Caco-2 (cell line): ENCODE measurements at places on chromosomes 12 and 14. TPM values are rescaled to one million over a fixed set of nuclear protein-coding genes. Genes with fewer than 3 reads are reported as not detected.

DNA sequence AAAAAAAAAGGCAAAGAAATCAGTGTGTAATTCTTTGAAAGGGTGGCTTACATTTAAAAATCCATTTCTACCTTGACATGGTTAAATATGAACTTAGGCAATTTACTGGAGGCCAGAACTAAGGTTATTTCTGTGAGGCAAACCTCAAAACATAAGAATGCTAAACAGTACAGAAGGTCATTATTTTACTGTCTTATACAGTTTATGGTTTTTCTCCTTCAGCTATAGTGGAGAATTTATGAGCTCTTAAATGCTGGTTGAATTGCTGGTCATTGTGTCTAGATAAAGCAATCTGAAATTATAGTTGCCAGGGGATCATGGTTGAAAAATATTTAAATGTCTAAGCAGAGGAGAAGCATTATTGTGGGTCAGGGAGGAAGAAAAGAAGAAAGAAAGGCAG is 70.5 kb downstream of the TRIM9 start:
- no peak overlapping the region for H3K4me3 ChIP-seq
- no peak for DNase-seq
- no peaks in the 10 kb centered on the region for H3K36me3 ChIP-seq
- H3K27ac ChIP-seq: no peak overlapping the region
- H3K4me1 ChIP-seq: no peaks in the 10 kb centered on the region

DNA sequence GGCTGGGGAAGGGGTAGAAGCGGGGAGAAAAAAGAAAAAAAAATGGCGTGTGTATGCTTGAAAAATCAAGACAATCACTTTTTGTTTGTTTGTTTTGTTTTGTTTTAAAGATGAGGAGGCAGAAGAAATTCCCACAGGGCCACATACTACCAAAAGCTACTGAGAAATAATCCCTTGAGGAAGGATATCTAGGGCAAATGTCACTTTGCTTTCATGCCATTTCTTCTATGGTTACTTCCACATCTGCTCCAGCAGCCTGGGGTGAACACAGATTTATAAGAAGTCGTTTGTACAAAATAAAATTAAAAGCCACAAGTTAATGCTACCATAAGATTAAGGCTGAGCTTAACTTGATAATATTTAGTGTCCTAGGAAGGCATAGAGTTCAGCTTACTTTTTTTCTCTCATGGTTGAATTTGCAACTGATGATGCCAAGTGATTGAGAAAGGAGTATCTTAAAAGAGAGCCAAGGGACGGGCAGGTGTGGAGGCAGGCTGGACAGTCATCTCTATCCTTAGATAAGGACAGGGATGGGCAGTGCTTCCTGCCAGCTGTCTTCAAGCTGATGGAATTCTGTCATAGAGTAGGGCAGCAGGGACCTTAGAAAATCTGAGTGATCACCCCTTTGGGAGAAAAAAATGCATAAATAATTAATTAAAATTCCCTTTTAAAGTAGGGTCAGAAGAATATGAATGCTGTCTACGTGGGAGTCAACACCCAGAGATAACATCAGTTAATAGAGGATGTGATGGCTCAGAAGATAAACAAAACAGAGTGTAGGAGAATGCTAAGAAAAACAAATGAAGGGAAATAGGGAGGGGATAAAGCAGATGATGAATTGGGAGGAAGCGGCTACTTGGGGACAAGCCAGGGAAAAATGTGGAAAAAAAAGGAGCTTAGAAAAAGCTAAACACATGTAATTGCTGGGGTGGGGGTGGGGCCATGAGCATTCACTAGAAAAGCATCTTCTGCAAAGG is 57.1 kb downstream of the DYRK2 start:
- H3K4me1 ChIP-seq: peaks cover 17% of the 10 kb centered on the region
- no peak for DNase-seq
- H3K36me3 ChIP-seq: no peaks in the 10 kb centered on the region
- H3K27me3 ChIP-seq: no peaks in the 10 kb centered on the region
- no peak overlapping the region for H3K4me3 ChIP-seq

- peak overlapping the region; percentile 68 for H3K27ac ChIP-seq
- DNase-seq: no peak
- peak overlapping the region; percentile 12; the same call in 1 of the 2 replicates for H3K4me3 ChIP-seq
- H3K27me3 ChIP-seq: no peaks in the 10 kb centered on the region
- peaks cover 26% of the 10 kb centered on the region for H3K4me1 ChIP-seq
- H3K36me3 ChIP-seq: no peaks in the 10 kb centered on the region
Observed at GRCh38 chr12:19066475-19067001, 63.0 kb upstream of the PLEKHA5 start.

DNA sequence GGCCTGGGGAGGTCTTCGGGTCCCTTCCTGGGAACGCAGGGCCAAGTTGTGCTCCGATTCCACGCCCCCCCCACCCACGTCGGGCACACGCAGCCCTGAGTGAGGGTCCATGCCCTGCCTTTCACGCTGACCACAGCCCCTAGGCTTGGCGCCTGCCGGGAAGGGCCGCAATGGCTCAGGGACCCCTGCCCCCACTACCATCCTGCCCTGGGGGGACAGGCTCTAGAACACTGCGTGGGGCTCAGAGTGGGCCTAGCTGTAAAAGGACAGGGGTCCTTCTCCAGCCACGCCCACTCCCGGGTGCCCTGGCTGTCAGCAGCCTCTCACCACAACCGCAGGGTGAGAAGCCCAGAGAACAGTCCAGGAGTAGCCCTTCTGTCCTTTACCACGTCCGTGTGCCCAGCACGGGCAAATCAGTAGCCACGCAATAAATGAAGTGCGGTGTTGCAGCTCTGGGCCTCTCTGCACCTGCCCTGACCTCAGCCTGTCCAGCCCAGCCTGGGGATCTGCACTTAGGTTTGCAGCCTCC is 9.4 kb upstream of the GPR68 start:
- H3K27me3 ChIP-seq: no peaks in the 10 kb centered on the region
- DNase-seq: no peak
- no peak overlapping the region for H3K27ac ChIP-seq
- peaks cover 10% of the 10 kb centered on the region for H3K4me1 ChIP-seq
- no peaks in the 10 kb centered on the region for H3K36me3 ChIP-seq

DNA sequence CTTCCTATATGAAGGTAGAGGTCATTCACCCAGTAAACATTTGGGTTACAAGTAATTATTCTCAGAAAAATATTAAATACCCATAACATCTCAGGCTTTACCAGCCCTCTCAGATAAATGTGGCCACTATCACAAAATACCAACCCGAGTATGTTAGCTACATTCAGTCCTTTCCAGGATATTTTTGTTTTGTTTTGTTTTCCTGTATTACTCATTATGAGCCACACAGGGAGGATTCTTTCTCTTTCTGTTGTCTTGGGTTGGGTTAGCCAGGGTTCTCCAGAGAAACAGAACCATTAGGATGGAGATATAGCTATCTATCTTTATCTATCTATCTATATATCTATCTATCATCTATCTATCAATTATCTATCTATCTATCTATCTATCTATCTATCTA is 947.6 kb upstream of the MDGA2 start:
- H3K27ac ChIP-seq: no peak overlapping the region
- DNase-seq: no peak
- no peaks in the 10 kb centered on the region for H3K4me1 ChIP-seq
- no peak overlapping the region for H3K4me3 ChIP-seq

GRCh38 chr14:38083039-38083438 is 124.7 kb upstream of the SSTR1 start:
- no peak overlapping the region for H3K4me3 ChIP-seq
- no peak for DNase-seq
- H3K4me1 ChIP-seq: no peaks in the 10 kb centered on the region
- no peaks in the 10 kb centered on the region for H3K27me3 ChIP-seq
- H3K36me3 ChIP-seq: no peaks in the 10 kb centered on the region
- H3K27ac ChIP-seq: no peak overlapping the region

DNA sequence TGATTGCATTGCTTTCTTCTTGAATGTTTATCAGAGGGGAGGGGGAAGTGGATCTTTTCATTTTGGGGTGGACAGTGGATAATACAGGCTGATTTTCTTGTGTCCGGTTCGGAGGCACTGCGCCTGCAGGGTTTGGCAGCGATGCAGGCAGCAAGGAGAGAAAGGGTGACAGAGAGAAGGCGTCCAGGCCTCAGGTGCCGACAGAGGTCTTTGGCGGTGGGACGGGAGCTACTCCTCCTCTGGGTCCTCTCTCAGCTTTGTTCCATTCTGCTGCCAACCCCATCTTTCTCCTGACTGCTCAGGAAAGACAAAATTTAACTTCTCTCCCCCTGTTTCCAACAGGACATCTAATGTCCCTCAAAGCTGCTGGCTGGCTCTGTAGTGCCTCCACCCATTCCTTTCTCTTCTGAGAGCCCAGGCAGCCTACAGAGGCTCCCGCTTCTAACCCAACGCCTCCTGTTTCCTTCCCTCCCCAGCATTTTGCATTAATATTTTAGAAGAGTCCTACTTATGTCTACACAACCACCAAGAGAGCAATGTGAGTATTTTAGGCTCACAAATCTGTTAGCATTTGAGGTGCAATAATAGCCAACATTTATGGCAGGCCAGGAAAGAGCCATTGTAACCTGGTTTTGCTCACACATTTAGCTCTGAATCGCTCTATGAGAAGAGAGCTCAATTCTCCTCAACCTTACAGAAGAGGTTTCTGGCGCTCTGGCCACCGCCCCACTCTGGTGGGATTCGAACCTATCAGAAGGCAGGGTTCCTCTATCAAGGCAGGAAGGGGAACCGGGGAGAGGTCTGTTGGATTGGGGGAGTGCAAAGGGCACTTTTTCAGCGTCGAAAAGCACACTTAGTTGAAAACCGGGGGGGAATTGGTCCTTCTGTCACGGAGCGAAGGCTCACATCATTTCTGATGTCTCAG is 7.1 kb upstream of the TBX5 start:
- no peak overlapping the region for H3K4me3 ChIP-seq
- no peak overlapping the region for H3K27ac ChIP-seq
- no peaks in the 10 kb centered on the region for H3K27me3 ChIP-seq
- no peaks in the 10 kb centered on the region for H3K36me3 ChIP-seq

The ZNF10 gene
- 6.9 and 7.6 TPM in 2 replicates for total RNA-seq

The GPR84 gene
- not detected in 2 replicates for total RNA-seq
